ENCODE measurements at places on chromosomes 13 and 19.
A peak's percentile ranks its signal among the peaks of the same experiment; 100 is the strongest.

- peak; percentile 98 for DNase-seq
Measured at GRCh38 chr19:4123615-4124568, at the start of gene MAP2K2. MAP2K2 (minus strand) TSS chr19:4124122; CDS start chr19:4123875, 247 bp downstream.

DNA sequence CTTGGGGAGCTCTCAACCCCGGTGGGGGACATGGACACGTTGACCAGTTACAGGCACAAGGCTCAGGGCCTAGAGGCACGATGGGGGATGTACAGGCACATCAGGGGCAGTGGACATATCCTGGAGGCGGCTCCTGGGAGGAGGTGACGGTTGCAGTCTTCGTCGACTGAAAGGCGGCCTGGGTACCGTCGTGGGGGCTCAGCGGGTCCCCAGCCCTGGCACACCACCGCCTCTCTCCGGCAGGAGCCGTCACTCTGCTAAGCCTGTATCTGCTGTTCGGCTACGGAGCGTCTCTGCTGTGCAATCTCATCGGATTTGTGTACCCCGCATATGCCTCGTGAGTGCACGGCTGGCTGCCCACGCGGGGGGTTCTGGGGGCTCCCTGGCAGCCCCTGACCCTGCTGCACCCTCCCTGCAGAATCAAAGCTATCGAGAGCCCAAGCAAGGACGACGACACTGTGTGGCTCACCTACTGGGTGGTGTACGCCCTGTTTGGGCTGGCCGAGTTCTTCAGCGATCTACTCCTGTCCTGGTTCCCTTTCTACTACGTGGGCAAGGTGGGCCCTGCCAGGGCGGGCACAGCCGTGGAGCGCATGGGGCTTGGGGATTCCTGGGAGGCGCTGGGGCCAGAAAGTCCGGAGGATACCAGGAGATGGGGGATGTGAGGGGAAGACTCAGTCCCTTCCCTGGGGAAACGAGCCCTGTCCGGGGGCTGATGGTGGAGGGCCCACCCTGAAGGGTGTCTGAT lies 4.2 kb downstream of the REEP6 start:
- no peak for DNase-seq

GRCh38 chr13:32205431-32206096 lies 109.6 kb downstream of the ZAR1L start:
- no peak for DNase-seq

DNA sequence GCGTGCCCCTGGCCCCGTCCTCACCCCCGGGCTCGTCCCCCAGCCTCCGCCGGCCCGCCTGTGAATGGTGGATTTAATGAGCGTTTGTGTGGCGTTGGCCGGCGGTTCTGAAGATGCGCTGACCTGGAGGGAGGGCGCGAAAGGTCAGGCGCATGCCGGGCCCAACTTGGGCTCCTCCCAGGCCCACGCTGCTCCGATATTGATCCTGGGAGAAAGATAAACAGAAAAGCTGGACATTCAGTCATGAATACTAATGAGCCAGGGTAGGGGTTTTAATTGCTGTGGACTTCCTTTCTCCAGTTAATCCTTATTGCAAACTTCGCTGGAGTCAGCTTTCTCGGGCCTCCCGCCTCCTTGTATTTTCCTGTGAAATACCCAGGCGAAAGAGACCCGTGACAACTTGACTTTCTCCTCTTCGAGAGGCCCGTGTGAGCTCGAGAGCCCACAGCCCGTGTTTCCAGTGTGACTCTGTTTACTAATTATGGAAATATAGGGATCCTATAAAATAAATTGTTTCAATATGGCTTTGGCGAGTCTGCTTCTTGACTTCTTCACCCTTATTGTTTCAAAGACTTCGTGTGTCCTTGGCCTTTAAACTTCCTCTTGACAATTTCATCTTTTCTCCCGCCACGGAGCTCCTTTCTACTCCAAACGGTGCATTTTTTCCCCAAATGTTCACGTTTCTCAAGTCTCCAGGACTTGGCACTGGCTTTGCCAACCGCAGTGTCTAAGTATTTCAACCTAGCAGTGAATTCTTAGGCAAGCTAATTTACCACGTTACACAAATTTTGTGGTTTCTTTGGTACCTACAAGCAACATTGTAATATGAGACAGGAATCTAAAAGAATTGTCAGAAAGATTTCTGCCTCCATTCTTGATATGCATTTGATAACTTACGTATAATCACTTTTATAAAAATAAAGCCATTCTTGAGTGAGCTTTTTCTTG lies 10.5 kb downstream of the ZIC2 start:
- DNase-seq, result no peak

DNA sequence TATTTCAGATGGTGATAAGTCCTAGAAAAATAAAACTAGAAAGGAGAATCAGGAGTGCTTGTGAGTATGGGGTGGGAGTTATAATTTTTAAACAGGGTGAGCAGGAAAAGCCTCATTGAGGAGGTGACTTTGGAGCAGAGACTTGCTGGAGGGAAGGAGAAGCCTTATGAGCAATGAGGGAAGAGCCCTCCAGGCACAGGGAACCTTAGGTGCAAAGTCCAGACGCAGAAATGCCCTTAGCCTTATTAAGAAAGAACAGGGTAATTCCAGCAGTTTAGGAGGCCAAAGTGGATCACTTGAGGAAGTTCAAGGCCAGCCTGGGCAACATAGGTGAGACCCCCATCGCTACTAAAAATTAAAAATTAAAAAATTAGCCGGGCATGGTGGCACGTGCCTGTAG lies 21.0 kb upstream of the FXYD3 start:
- DNase-seq, result no peak

- DNase-seq, result peak; percentile 23
Measured at GRCh38 chr19:15136234-15136954, 29.2 kb downstream of the SYDE1 start.

DNA sequence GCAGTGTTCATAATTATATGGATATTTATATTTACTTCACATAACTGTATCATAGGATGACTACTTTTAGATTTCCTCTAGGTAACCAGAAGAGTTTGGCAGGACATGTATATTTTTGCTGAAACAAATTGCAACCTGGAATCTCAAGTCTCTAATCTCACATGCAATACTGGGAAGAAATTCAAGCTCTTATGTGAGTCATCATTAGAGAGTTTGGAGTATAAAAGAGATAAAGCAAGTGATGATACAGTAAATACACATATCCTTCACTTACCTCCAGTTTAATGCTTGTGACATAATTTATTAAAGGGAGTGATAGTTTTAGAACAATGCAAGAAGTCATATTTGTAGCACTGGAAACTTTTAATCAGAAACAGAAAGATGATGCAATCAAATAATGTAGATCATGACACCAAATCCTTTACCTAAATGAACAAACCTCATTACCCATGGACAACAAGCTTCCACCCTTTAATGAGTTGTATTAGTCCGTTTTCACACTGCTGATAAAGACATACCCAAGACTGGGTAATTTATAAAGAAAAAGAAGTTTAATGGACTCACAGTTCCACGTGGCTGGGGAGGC lies 15.8 kb upstream of the OR7A17 start:
- no peak for DNase-seq

GRCh38 chr13:98721825-98722510 lies 30.5 kb downstream of the SLC15A1 start:
- DNase-seq, result no peak

GRCh38 chr13:99386911-99387788 lies 80.0 kb upstream of the GPR183 start:
- DNase-seq, result peak; percentile 85

DNA sequence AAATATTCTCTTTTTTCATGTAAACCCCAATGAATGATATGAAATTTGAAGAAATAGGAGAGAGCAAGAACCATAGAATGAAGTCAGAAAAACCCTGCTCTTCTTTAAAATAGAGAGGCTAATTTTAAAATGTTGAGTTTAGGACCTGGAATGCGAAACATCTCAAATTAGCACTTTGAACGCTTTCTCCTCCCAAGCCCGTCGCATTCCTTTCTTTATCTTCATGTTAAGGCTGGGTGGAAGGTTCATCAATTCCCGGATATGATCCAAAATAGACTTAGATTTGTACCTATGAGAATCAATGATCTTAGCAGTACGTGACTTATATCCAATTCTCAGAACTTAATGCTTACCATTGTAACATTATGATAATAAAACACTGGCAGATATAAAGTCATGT lies 24.1 kb upstream of the LGALS16 start:
- DNase-seq, result no peak

DNA sequence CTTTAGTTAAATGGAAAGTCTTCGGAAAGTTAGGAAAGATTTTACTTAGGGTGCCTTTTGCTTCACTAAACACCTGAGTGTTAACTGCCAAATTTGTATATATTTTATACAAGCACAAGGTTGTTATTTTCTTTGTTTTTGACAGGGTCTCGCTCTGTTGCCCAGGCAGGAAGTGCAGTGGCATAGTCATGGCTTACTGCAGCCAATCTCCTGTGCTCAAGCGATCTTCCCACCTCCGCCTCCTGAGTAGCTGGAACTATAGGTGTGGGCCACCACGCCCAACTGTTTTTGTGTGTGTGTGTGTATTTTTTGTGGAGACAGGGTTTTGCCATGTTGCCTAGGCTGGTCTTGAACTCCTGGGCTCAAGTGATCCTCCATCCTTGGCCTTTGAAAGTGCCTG lies 16.2 kb downstream of the KCTD4 start:
- no peak for DNase-seq

GRCh38 chr13:40161351-40161810 lies 505.1 kb downstream of the FOXO1 start:
- DNase-seq, result no peak

DNA sequence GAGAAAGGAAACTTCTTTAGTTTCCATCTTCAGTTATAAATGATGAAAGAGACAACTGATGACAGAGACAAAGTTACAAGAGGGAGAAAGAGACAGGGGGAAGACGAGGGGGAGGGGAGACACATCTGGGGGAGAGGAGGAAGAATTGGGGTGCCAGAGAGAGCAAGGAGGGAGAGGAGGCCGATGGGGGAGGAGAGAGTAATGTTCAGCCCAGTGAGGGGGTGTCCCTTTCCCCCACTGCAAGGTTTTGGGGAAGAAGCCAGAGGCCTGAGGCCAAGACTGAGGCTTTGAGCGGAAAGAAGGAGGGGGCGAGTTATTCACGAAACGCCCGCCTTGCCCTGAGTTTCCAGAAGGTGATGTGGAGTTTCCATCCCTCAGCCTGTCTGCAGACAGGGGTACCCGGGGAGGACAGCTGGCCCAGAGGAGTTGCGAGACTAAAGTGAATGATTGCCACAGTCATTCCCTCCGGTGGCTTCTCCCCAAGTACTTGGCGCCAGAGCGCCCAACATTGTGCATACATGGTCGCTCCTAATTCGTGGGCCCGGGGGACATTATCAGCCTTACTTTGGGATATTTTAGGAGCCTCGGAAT lies 558 bp upstream of the PPAN start:
- DNase-seq, result peak; percentile 57

DNA sequence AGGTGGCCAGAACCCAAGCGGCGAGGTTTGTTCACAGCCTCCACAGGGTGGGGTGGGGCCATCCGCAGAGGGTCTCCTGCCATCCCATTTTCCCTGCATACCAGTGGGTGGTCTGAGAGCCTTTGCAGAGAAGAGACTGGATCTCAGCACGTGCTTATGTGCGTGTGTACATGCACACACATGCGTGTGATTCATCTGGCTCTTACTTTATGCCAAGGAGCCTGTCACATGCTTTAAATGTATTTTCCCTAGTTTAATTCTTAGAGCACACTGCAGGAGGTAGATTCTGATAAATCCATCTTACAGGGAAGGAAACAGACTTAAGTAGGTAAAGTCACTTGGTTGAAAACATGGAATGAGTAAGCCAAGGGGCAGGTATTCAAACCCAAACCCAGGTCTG lies 47.1 kb downstream of the CAPN12 start:
- no peak for DNase-seq

Data from suppressor macrophage treated with lipopolysaccharide for 4 hours (primary cell).